Endothelial cell of umbilical vein (primary cell): ENCODE measurements at places on chromosomes 7 and 10. TPM values are rescaled to one million over a fixed set of nuclear protein-coding genes. Genes with fewer than 3 reads are reported as not detected.

Gene GRID2IP
- total RNA-seq: not detected in 2 replicates

Gene SCD
- 396 and 426 TPM in 2 replicates for total RNA-seq

Gene ZNF488
- total RNA-seq: 0.28 and 0.38 TPM in 2 replicates

Gene RARRES2
- not detected in 2 replicates for total RNA-seq

Gene LIPN
- total RNA-seq: not detected in 2 replicates

Gene SLC26A3
- total RNA-seq: not detected in 2 replicates

Gene CEP55
- total RNA-seq: 58.9 and 63.0 TPM in 2 replicates

Gene PRLHR
- total RNA-seq: not detected in 2 replicates

Gene CTTNBP2
- total RNA-seq: 0.25 and 0.35 TPM in 2 replicates

Gene HMX3
- not detected in 2 replicates for total RNA-seq

Gene CYP3A7
- not detected in 2 replicates for total RNA-seq
